ENCODE measurements at places on chromosomes 5 and 9.

- no peak for DNase-seq
Measured at GRCh38 chr5:153660919-153661318, 170.4 kb downstream of the GRIA1 start.

GRCh38 chr5:59569608-59570334, 323.8 kb downstream of the PDE4D start:
- DNase-seq, result no peak

GRCh38 chr5:73278693-73279092, 105.7 kb downstream of the TMEM174 start:
- DNase-seq, result no peak

DNA sequence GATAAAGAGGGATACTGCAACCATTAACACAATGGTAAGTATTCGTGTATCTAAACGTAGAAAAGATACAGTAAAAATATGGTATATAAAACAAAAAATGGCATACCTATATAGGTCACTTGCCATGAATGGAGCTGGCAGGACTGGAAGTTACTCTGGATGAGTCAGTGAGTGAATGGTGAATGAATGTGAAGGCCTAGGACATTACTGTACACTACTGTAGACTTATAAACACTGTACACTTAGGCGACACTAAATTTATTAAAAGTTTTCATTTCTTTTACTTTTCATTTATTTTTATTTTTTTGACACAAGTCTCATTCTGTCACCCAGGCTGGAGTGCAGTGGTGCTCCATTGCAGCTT, 14.1 kb downstream of the TDRD7 start:
- DNase-seq, result no peak

DNA sequence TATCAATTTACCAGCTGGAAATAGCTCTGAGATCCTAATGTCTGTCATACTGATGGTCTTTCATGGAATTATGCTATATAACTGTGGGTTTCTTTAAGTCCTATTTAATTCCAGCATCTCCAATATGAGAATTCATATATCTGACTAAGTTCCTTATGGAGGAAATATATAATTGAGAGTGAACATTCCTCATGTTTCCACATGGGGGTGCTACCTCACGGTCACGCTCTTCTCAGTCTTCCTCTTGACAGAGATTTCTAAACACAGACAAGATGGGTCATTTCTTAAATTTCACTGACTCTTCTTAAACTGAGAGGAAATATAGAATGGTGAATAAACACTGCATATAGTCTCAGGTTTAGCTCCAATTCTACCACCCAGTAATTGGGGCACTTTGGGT, 212.1 kb downstream of the SLF1 start:
- no peak for DNase-seq

- no peak for DNase-seq
Measured at GRCh38 chr5:28344836-28345433, 1306.5 kb upstream of the CDH9 start.

- DNase-seq, result no peak
Measured at GRCh38 chr5:51027271-51027670, 356.0 kb upstream of the ISL1 start.

GRCh38 chr9:85534340-85534739, 207.4 kb downstream of the AGTPBP1 start:
- no peak for DNase-seq

All from stimulated activated CD8-positive, alpha-beta memory T cell treated with anti-CD3 and anti-CD28 coated beads, Interleukin-12 subunit alpha, Interleukin-12 subunit beta, amount 100 ng/mL, for 4 hours (primary cell).